ENCODE measurements at places on chromosomes 4 and X.

- DNase-seq: no peak
Measured at GRCh38 chr4:125155251-125155650, 159.5 kb upstream of the FAT4 start.

GRCh38 chr4:77006753-77007353, 57.3 kb downstream of the SEPTIN11 start:
- no peak for DNase-seq

DNA sequence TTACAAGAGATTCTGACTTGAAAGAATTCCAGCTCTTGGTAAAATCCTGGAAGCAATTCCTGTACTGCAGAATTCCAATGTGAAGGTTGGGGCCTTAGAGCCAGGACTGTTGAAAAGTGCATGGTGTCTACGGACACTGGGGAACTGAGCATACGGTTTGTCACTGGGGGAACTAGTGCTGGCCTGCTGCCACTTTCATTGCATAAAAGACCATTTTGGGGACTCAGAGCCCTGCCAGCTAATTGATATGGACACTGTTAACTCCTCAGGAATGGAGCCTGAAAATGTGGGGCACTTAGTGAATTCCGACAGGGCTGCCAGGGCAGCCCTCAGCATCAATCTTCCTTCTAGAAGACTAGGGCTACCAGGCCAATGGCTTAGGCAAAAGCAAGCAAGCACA, 55.9 kb downstream of the AMOT start:
- no peak for DNase-seq

DNA sequence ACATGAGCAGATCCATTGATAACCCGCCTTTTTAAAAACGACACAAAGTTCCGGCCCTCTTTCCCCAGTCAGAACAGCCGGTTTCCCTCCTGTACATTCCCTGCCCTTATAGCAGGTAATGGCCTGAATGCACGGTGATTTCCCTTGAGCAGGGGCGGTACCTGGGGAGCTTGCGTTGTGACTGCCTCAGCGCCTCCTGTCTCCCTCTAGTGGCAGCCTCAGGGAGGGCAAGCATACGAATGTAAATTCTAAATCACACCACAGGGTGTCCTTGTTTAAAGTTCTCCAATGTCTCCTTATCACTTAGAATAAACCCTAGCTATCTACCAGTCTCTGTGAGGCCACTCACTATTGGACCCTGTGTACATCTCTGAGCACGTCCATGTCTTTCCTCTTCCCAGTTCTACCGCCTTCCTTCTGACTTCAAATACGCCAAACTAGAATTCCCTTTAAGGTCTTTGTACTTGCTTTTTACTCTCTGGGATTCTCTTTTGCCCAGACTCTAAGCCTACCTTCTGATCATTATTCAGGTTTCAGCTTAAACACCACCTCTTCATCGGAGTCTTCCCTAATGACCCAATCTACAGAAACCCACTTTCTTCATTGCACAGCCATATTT, 18.4 kb upstream of the LDB2 start:
- DNase-seq: no peak

- no peak for DNase-seq
Measured at GRCh38 chr4:79164907-79165610, 160.8 kb downstream of the NAA11 start.

DNA sequence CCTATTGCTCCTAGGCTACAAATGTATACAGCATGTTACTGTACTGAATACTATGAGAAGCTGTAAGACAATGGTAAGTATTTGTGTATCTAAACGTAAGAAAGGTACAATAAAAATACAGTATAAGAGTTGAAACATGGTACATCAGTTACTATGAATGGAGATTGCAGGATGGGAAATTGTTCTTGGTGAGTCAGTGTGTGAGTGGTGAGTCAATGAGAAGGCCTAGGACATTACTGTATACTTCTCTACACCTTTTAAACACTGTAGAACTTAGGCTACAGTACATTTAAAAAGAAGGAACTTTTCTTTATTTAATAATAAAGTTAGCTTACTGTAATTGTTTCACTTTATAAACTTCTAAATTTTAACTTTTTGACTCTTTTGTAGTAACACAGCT, 2603.2 kb downstream of the PCDH7 start:
- DNase-seq: no peak

DNA sequence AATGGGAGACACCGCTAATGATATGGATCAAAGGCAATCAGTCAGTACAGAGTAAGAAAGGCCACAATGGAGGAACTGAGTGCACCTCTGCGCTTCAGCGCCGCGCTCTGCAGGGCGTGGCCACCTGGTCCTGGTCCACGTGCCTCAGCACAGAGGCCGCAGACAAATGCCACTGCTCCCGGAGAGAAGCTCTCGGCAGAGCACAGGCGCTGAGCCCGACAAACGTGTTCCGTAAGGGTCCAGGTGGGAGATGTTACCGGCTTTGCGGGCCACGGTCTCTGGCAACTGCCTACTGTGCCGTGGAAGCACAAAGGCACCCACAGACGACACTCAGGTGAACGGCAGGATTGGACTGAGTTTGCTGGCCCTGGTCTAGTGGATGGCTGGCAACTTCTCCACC, 68.9 kb downstream of the ACOX3 start:
- no peak for DNase-seq

GRCh38 chr4:60897415-60897814, 302.7 kb upstream of the ADGRL3 start:
- DNase-seq: no peak

DNA sequence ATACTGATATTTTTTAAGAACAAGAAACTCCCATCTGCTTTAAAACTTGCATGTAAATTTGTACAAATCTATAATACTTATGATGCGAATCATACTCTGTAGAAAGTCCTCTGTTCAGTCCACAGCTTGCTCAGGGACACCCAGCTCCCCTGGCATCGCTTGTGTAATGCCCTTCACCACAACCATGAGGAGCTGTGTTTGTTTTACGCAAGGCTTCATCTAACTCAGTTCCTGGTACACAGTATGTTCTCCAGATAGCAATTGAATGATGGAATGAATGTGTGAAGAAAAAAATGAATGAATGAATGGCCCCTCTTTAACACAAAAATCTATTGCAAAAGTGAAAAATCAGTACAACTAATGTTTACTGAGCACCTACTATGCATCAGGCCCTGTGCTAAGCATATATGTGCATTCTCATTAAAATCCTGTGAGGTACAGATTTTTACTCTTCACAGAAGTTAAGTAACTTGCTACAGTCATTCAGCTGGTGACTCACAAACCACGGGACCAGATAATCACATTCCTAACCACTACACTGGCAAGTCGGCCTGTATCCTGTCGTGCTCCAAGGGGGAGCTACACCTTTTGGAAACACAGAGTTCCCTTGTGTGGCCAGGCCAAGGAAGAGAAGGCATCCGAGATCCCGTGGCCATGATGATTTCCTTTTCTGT, 58.7 kb upstream of the KDR start:
- no peak for DNase-seq

DNA sequence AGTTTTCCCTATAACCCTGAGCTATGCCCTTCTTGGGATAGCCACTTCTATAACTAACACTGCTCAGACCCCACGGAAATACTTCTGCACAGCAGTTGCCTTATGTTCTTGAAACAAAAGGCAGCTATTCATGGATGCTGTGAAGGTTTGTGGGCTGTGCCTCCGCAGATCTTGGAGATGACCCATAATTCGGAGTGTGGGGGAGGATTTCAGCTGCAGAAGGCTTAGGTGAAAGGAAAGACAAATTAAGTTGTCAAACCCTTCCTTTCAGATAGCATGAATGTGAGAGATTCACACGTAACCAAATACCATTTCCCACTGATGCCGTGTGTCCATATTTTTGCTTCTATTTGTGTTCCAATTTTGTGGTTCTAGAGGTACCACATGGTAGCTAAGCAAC, 38.1 kb upstream of the NYX start:
- DNase-seq: no peak

- DNase-seq: no peak
Measured at GRCh38 chrX:23885803-23886202, 21.9 kb downstream of the APOO start.

GRCh38 chr4:47469951-47470350, 6.4 kb upstream of the COMMD8 start:
- no peak for DNase-seq

DNA sequence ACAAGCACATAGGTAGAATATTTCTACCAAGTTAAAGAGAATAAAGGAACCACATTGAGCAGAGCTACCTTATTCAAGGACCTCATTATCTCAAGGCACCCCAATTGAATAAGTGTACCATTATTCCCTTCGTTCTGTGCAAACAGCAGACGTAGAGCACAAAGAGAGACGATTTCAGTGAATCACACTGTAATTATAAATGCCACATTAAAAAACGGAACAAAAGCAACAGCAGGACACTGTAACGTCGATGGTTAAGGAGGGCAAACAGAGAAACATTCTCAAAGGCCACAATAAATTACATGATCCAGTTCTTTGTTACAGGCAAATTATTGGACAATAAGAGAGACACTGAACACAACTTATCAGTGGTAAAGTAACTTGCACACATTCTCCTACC, 644.1 kb upstream of the TENM3 start:
- DNase-seq: no peak

GRCh38 chr4:13860126-13860525, 232.6 kb upstream of the BOD1L1 start:
- peak; percentile 6 for DNase-seq

DNA sequence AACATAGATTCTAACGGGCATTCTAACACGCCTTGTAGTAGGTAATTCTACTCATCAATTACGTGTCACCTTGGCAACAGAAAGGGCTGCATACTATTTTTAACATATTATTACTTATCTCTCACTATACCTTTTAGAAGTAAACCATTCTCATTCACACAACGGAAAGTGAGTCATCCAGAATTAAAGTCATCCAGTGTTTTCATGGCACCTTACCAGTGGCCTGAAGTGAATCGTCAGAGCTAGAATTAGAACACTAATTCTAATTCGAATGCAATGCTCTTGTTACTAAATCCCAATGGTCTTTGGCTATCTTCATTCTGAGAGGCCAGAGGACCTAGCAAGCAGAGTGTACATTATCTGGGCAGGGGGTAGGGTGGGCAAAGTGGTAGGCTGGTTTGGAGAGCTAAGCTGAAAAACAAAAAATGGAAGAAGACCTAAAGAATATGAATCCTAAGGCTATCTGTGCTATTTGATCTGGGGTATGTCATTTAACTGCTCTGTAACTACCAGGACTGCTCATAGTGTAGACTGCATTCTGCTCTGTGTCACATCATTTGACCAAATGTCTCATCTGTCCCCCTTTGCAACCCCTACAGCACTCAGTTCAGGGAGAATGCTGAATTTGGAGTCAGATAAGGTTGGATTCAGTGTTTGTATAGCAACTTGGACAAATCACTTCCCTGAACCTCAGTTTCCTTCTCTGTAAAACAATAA, 96.5 kb downstream of the HDAC8 start:
- DNase-seq: no peak

- no peak for DNase-seq
Measured at GRCh38 chr4:54614149-54614548, 43.6 kb upstream of the KIT start.

GRCh38 chrX:148573119-148573518, 72.7 kb downstream of the AFF2 start:
- DNase-seq: no peak

- no peak for DNase-seq
Measured at GRCh38 chrX:139203651-139204570, 326.6 kb upstream of the F9 start.

- DNase-seq: no peak
Measured at GRCh38 chrX:111349934-111350333, 62.1 kb downstream of the DCX start.

- DNase-seq: no peak
Measured at GRCh38 chr4:94372228-94372978, 29.8 kb upstream of the HPGDS start.

- no peak for DNase-seq
Measured at GRCh38 chr4:20383969-20384368, 132.3 kb downstream of the SLIT2 start.

- no peak for DNase-seq
Measured at GRCh38 chr4:39642885-39643552, 4.4 kb upstream of the SMIM14 start.

- DNase-seq: peak; percentile 14
Measured at GRCh38 chr4:71187404-71188155, 151.2 kb upstream of the SLC4A4 start.

GRCh38 chrX:153434801-153435200, 11.1 kb downstream of the TREX2 start:
- no peak for DNase-seq

- DNase-seq: no peak
Measured at GRCh38 chrX:137195991-137196390, 162.2 kb upstream of the GPR101 start.

DNA sequence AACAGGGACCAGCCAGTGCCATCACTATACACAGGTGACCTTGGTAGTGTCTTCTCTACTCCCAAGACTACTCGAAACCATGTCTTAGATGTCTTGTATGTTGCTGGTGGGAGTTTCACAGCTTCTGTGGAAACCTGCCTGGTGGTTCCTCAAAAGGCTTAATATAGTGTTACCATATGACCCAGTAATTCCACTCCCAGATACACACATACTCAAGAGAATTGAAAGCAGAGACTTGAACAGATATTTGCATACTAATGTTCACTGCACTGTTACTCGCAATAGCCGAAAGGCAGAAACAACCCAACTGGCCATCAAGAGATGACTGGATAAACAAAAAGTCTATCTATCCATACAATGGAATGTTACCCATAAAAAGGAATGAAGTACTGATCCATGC, 3.1 kb downstream of the TFDP3 start:
- DNase-seq: no peak

GRCh38 chr4:159106636-159107035, 3.8 kb downstream of the RAPGEF2 start:
- no peak for DNase-seq

DNA sequence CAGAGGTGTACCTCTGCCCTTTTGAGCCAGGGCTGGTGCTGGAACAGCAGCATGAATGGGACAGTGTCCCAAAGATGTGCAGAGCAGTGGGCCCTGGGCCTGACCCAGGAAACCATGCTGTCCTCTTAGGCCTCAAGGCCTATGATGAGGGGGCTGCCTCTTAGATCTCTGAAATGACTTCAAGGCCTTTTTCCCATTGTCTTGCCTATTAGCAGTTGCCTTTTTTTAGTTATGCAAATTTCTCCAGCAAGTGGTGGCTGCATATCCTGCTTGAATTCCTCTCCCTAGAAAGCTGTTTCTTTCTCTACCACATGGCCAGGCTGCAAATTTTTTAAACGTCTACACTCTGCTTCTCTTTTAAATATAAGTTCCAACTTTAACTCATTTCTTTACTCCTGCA, 160.3 kb downstream of the CFAP299 start:
- DNase-seq: no peak

GRCh38 chrX:19798423-19798822, 89.0 kb downstream of the SH3KBP1 start:
- no peak for DNase-seq

GRCh38 chrX:32397562-32398216, 813.7 kb downstream of the DMD start:
- no peak for DNase-seq

GRCh38 chr4:24073948-24074347, 184.1 kb upstream of the PPARGC1A start:
- no peak for DNase-seq

- DNase-seq: no peak
Measured at GRCh38 chr4:126807132-126807531, 825.6 kb upstream of the INTU start.

- no peak for DNase-seq
Measured at GRCh38 chr4:70399319-70399718, 1.6 kb downstream of the OPRPN start.
